CD4-positive, alpha-beta T cell treated with Interleukin-17A for 4 hours (primary cell): ENCODE measurements at places on chromosomes 12 and 14.

DNA sequence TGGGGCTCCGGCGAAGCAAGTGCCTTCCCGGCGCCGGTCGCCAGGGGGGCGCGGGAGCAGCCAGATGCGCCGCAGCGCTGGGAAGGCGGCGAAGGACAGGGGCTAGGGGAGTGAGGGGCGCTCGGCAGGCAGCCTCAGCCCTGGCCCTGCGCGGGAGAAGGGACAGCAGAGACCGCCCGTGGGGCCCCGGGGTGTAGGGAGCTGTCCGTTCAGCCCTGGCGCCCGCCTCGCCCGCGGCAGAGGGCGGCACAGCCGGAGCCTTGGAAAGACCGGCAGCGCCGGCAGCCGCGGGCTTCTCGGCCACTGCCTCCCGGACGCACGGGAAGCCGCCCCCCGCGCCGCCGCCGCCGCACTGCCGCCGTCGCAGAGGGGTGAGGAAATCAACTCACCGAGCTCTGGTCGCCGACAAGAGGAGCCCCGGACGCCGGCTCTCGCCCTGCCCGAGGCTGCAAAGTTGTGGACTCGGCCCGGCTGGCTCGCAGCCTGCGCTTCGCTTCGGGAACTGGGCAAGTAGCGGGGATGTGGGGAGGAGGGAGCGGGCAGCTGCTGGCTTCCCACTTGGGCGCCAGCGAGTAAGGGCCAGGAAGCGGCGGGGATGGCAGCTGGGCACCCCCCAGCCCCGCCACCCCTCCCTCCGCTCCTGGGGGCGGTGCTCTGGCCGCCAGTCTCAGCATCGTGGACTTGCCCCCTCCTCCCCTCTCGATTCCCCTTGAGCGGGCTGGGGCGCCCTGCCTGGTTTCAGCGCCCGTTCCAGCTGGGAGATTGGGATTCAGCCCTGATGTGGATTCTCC lies at the start of gene ZDHHC22:
ZDHHC22 (minus strand) TSS at position 578 of the 791 bp plus-strand sequence. CDS start 2,053 bp downstream, outside the sequence.
- no peak for DNase-seq

DNA sequence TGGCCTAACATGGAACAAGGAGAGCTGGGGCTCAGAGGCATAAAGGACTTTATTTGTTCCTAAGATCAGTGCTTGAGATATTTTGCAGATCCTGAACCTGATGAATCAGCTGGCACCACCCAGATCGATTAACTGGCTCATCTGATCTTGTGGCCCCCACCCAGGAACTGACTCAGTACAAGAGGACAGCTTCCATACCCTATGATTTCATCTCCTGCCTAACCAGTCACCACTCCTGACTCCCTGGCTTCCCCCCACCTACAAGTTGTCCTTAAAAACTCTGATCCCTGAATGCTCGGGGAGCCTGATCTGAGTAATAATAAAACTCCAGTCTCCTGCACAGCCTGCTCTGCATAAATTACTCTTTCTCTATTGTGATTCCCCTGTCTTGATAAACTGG lies 5.1 kb downstream of the C12orf56 start:
- DNase-seq, result peak; percentile 50

GRCh38 chr14:32217301-32217700 lies 14.2 kb upstream of the RNU6-8 start:
- DNase-seq, result no peak

DNA sequence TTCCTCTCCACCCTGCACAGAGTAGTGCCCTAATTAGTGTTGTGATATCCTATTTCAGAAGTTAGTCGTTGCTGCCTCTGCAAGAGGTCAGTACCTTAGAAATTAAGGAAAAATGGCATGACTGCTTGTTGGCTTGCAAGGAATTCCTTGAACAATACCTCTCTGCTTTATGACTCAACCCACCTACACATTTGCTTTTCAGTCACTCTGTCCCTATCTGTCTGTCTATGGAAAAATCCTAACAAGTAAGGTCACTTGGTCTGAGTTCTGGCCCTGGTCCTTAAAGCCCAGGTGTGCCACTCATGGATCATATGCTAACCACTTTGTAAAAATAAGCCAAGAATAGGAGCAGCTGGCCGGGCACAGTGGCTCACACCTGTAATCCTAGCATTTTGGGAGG lies 116.4 kb upstream of the ATF1 start:
- no peak for DNase-seq

DNA sequence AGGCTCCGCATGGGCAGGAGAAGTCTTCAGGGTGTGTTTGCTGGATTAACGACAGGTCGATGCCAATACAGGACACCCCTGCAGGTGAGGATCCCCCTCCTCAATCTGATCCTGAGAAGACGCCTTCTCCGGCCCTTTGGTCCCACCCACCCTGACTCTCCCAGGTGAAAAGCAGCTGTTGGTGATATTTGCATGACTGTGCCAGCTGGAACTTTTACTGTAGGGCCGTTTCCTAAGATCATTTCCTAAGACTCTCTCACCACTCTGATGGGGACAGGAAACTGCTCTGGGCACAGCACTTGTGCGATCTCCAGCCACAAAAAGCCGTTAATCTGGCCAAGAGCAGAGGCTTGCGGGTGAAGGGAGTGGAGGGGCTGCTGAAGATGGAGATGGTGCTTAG lies 16.8 kb upstream of the EIF5 start:
- DNase-seq, result no peak

DNA sequence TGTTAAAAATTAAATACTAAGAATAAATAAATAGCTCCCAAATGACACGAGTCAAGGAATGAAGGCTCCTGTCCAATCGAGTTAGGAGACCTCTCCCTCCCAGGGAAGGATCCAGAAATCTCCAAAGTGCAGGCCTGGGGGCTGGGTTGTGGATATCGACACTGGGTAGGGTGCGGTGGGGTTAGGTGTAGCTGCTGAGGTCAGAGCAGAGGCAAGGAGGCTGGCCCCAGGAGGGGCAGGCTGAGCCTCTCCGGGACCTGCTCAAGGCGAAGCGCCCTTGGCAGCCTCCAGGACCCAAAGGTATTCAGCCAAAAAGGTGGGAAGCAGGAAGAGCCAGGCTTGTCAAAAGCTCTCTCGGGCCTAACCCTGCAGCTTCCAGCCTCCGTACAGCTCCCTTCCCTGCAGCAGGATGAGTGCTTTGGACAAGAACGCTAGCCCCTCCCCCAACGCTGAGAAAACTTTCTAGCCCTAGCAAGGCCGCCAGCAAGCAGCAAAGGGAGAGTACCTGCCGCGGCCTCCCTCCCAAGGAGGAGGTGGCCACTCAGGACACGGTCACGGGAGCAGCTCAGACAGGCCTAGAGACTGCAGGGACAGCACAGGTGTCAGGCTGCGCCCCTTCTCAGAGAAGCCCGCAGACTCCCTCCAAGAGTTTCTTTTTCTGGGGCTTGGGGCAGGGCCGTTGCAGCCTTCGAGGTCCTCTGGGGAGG lies 3.7 kb upstream of the PNMA1 start:
- DNase-seq, result no peak

DNA sequence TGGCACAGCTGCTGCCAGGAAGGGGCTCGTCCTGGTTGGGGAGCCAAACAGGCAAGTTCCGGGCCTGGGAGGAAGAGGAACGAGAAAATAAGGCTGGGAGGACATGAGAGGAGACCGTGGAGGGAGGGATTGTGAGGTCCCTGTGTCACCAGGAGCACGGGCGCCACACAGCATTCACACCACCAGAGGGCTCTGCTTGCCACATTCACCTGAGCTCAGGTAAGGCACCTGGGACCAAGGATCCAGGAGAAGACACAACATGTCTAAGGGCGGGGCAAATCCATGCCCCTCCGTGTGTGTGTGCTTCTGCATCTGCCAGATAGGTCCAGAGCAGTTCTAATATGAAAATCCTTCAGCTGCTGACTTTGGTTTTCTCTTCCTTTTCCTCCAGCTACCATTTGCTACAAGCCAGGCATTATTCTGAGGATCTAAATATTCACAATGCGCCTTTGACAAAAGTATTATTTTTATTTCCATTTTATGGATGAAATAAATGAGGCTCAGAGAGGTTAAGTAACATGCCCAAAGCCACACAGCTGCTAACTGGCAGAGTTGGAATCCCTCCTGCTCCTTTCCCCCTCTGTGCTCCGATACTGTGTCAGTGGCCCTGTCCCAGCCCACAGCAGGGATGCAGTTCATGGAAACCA lies 14.6 kb downstream of the RAPGEF3 start:
- DNase-seq, result peak; percentile 83

GRCh38 chr12:123027726-123028445 lies 47.4 kb downstream of the ARL6IP4 start:
- no peak for DNase-seq

DNA sequence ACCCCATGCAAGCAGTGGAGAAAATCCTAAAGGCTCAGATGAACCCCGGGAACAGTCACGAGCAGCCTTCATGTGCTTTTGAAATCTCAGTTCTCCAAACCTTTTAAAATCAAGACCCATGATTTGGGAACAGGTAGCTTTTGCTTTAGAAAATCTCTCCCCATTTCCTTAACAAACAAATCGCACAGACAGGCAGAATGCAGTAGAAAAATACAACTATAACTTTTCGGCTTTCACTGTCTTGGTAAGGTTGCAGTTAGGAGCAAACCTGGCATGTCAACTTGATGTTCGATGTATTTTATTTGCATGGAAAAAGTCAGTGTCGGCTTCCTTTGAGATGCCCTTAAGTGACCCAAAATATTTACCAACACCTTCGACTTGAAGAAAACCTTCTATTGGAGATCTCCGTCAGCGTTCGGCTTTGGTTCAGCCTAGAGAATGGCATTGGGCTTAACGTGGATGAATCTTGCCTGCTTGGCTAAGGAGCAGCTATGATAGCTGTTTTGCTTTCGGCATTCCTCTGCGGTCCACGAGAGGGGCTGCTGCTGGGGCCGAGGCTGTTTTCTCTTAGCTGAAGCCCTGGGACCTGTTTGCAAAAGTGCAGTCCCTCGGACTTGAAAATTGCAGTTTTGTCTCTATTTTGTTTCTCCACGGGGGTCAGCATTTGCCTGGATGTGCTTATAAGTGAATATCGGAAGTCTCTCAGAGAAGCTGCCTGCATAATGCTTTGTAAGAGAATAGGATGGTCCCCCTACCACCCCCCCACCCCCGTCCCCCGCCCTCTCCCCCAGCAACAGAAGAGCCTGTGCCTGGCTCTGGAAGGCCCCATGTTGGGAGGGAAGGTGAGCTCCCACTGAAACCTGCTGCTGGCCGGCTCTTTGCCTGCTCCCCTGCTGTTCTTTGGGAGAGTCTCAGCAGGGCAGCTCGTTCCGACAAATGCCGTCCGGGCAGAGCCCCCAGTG lies 122.8 kb downstream of the AACS start:
- DNase-seq, result no peak
